ENCODE measurements at places on chromosomes 2 and 18.
A peak's percentile ranks its signal among the peaks of the same experiment; 100 is the strongest.

GRCh38 chr2:228474466-228474865 is 293.0 kb upstream of the SPHKAP start:
- no peak for DNase-seq

- no peak for DNase-seq
These were observed 34.8 kb upstream of the ITGAV start for GRCh38 chr2:186554850-186555671.

DNA sequence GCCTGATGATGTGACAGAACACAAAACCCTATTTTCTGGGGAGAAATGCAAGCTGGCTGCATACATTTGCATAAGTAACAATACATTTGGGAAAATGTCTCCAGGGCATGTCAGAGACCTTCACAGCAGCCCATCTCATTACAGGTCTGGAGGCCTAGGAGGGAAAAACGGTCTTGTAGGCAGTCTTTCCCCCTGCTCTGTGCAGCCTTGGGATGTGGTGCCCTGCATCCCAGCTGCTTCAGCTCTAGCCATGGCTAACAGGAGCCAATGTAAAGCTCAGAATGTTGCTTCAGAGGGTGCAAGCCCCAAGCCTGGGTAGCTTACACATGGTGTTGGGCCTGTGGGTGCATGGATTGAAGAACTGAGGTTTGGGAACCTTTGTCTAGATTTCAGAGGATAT is 133.0 kb downstream of the CCDC178 start:
- DNase-seq, result no peak

DNA sequence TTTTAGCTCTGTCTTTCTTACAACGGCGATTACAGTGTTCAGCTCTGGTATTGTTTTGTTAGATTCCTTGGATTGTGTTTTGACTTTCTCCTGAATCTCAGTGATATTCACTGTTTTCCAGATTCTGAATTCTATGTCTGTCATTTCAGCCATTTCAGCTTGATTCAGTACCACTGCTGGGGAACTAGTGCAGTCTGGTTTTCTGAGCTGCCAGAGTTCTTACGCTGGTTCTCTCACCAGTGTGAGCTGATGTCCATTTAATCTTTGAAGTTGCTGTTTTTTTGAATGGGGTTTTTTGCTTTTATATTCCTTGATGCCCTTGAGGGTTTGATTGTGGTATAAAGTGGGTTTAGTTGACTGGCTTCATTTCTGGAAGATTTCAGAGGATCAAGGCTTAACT is 37.4 kb upstream of the THUMPD2 start:
- no peak for DNase-seq

DNA sequence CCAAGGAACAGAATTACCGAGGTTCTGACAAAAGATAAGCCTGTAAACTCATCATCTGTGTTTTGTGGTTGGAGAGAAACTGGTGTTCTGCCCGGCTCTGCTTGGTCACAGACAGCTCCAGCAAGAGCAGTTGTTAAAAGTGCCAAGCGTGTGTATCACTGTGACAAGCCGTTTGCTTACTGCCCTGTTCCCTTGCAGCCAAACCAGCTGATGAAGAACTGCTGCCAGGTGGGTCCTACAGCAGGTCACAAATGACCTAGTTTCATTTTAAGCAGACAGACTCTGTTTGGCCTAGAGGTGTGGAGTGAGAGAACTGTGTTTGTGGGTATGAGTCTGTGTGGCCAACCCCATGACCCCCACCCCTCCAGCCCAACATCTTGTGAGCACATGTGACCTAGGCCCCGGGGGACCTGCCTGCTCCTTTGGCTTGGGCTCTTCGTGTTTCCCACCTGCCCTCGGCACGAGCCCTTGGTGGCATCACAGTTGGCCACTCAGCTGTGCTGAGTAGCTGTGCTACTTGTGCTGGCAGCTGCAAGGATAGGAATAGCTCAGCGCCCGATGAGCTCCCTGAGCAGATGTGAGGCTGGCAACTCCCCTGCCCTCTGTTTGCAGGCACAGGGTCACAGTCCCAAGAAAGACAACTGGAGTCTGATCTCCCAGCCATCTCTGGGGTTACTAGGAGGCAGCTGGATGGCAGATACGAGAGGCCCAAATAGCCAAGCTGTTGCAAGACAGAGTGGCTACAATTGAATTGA is 9.7 kb downstream of the OXER1 start:
- DNase-seq, result no peak

- DNase-seq, result no peak
These were observed 29.3 kb upstream of the FOXI3 start for GRCh38 chr2:88481691-88482336.

GRCh38 chr2:197965756-197966155 is 161.4 kb downstream of the PLCL1 start:
- DNase-seq, result no peak

DNA sequence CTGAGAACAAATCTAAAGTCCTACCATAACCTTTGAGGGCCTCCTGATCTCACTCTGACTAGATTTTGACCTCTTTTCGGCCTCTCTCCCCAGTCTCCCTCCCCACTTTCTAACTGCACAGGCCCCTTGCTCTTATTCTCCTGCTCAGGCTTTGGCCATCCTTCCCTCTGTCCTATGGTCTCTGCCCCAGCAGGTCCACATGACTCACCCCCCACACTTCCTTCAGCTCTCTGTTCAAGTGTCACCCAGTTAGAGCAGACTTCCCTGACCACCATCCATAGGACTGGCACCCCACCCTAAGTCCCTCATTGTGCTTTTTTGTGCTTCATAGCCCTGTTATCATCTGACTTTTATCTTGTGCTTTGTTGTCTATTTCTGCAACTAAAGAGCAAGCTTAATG is 41.2 kb upstream of the NT5C1B start:
- no peak for DNase-seq

- no peak for DNase-seq
These were observed 20.7 kb downstream of the SP140 start for GRCh38 chr2:230246206-230246605.

DNA sequence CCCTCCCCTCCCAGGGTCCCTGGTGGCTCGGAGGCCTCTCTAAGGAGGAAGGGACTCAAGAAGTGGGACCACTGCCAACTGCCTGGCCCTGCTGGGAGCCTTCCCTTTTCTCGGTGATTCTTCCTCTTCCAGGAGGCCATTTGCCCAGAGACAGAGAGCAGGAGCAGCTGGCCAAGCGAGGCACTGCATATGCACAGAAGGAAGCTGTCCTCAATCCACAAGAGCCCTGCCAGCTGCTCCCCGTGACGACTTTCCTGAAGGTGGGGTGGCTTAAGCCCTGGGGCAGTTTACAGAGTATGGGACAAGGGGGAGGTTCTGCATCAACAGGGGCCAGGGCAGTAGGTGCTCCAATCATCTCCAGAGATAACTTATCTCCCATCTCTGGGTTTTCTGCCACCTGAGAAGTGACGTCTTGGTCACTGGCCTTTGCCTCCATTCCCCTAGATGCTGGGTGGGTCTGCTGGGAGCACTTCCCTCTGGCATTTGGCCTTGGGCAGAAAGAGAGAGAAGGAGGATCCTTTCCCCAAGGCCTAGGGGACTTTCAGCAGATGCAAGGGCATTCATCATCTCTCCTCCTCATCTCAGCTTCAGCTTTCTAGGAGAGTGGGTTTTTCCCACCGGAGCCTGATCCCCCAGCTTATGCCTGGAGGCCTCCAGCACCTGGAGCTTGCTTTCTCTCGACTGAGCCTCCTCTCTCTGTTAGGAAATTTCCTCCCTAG is 28.5 kb downstream of the CIB4 start:
- no peak for DNase-seq

DNA sequence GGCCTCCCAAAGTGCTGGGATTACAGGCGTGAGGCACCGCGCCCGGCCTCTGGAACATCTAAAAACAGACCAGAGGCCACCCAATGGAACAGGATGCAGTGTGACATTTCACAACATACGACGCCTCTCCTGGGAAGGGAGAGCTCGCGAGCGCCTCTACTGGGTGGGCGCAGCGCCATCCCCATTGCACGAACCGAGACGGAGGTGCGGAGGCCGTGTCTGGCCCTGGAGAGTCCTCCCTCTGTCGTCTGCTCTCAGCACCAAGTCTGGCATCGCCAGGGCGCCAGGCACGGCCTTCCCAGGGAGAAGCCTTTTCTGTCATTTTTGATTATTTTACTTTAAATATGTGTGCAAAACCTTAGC is 9.4 kb upstream of the GBX2 start:
- no peak for DNase-seq

GRCh38 chr2:222732489-222733178 is 61.2 kb downstream of the MOGAT1 start:
- DNase-seq, result no peak

DNA sequence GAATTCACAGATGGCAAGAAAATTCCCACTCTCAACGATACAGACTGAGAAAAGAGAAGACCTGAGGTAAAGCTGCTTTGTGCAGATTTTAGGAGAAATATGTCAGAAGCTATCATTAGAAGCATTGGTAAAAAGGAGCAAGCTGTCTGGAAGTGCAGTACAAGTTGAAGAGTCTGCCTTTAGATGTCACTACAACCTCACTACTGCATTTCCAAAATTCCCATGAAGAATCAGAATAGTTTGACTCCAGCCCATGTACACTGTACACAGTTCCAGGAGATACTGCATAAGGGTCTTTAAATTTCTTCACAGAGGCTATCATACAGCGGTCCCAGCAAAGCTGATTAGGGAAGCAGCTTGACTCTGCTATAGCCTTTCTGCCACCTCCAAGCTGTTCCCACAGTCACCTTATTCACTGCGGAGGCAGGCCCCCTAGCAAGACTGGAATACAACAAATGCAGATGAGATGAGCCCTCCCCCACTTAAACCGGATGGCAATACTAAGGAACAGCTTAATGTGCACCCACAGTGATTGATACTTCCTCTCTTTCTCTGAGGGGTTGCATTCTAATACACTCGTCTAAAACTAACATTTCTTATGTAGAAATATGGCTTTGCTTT is 527.4 kb downstream of the TMEM182 start:
- DNase-seq, result no peak

DNA sequence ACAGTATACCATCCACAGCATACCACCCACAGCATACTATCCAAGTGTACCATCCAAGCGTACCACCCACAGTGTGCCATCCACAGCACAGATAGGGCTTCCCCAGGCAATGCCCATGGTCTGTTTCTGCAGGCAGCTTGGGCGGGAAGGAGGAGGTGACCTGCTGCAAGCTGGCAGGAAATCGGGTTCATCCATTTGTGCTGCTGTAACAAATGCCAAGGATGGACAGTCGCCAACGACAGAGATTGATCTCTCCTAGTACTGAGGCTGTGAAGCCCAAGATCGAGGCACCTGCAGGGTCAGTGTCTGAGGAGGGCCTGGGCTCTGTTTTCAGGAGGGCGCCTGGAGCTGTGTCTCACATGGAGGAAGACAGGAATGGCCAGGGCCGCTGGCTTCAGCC is 93.6 kb upstream of the SNTG2 start:
- no peak for DNase-seq

DNA sequence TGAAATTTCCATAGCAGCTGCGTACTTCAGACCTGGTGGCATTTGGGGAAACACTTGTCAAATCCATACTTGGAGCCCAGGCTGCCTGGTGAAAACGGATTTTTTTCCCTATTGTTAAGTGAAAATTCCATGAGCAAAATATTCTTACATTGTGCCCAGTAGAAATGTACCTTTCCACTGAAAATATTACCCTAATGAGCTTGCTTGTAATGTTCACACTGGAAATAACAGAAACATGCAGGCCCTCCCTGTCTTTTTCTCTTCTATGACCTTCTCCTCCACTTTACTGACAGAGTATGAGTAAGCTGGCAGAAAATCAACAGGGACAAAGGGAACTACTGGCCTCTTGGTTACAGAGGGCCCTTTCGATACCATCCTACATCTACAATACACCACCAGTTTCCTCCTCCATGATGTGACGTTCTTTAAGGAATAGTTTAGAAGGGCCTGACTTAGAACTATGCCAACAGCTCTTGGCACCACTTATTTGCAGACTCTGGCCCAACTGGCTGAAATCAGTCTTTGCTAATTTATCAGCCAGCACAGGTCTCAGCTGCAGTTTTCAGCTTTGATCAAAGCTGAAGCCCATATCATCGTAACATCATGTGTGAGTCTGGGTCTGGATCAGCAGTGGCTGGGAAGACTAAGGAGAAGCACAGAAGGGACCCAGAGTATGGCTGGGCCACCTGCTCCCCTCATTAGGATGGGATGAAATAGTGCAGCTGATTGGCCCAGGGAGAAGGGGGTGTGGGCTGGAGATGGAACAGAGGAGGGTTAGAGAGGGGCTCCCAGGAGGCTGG is 272.2 kb upstream of the ID2 start:
- no peak for DNase-seq

GRCh38 chr18:49812286-49813068 is 856 bp downstream of the ACAA2 start:
- no peak for DNase-seq

DNA sequence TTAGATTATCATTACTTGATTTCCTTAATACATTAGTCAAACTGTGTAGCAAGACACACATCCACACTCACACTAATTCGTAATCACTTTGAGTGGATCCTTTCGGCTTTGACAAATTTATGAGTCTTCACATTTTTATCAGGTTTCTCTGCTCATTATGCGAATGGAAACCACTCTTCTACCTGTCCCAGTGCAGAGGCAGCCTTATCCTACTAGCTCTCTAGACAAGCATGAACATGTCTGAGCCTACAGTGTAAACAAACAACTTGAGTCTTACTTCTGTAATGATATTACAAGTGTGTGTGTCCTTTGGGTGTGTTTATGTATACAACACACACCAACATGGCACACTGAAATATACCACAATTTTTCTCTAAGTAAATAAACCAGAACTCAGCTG is 361.9 kb upstream of the CHST9 start:
- no peak for DNase-seq

GRCh38 chr2:187055463-187055862 is 206.5 kb upstream of the ZSWIM2 start:
- no peak for DNase-seq

GRCh38 chr2:1140389-1141003 is 189.8 kb downstream of the SNTG2 start:
- peak; percentile 30 for DNase-seq

DNA sequence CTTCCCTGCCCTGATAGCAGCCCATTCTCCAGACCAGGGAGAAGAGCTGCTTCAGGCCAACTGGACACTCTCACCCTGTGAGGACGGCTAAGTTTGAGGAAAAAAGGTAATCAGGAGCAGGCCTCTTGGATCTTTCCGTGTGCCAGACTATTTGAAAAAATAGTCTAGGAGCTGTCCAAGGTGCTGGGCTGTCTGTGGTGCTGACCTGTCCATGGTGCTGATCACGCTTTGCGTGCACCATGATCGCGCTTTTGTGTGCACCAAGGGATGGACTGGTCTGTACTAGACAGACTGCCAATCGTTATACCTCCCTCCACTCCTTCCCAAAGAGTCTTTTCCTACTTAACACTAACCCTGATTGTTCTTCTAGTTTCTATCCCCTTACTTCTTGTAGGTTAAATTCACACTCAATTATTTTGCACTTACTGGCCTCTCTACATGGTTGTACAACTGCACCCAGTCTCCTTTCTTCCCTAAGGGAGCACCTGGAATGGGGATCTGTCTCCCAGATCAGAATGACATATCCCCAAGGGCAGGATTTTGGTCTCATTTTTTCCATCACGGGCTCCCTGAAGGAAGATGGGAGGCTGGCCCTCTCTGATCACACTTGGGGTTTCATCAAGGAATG is 295.4 kb downstream of the CELF4 start:
- peak; percentile 13 for DNase-seq

GRCh38 chr2:191892391-191892790 is 45.5 kb upstream of the CAVIN2 start:
- no peak for DNase-seq

- DNase-seq, result no peak
These were observed 258.5 kb downstream of the KCNS3 start for GRCh38 chr2:18136881-18137475.

GRCh38 chr18:7038330-7038851 is 79.2 kb downstream of the LAMA1 start:
- DNase-seq, result no peak
